ENCODE measurements at places on chromosomes 16 and 17.

DNA sequence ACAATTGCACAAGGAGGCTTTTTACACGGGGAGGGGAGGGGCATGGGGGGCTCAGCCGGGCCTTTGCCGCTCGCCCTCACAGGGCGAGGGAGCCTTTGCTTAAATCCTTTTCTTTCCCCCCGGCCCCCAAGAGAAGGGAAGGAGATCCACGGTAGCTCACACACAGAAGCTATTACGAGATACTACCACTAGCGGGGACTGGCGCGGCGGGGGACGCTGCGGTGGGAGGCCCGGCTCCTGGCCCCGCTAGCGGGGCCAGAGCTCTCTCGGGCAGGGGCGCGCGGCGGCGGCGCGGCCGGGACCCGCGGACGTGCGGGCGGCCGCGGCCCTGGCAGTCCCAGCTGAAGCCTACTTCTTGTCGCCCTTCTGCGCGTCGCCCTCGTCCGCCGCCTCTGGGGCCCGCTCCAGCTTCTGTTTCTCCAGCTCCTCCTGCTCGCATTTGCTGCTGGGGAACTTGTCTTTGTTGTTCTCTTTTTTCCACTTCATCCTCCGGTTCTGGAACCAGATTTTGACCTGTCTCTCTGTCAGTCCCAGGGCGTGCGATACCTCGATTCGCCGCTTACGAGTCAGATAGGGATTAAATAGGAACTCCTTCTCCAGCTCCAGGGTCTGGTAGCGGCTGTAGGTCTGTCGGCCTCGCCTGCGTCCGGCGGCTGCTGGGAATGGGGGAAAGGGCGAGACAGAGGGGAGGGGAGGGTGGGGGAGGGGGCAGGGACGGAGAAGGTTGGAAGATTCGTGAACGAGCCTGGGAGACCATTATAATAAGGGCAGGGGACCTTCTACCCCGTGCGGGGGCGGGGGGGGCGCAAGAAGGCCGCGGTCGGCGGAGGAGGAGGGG is 2.0 kb downstream of the HOXB8 start:
- no peak for DNase-seq

DNA sequence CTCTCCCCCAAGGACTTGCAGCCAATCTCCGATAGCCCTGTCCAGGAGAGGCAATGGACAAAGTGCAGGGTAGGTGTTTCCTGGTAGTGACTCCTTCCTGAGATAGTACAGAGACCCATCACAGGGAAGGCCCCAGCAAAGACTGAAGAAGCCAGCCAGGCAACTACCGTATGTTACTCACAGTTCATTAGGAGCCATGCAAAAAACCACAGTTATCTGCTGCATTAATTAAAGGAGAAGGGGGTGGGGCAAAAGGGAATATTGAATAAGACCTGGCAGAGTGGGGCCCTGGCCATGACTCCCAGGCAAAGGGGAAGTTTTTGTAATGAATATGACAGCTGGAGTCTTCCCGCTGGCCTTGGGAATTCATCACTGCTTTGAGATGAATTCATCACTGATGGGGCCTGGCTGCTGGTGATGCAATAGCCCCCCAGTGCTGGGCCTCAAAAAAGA is 2.5 kb upstream of the SLC13A2 start:
- no peak for DNase-seq

DNA sequence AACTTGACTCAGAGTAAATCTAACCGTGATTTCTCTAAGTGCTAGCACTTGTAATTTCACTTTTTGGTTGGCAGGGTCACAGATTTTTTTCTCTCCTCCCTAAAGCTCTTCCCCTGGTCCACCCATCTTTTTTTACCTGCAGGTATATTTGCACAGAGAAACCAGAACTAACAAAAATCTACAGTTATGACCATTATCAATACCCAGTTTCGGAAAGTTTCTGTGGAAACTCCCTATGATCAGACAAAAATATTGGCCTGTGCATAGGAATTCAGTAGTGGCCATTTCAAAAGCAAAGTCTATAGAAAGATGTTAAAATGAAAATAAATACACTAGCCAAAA is 62.4 kb upstream of the ATF7IP2 start:
- DNase-seq = no peak

DNA sequence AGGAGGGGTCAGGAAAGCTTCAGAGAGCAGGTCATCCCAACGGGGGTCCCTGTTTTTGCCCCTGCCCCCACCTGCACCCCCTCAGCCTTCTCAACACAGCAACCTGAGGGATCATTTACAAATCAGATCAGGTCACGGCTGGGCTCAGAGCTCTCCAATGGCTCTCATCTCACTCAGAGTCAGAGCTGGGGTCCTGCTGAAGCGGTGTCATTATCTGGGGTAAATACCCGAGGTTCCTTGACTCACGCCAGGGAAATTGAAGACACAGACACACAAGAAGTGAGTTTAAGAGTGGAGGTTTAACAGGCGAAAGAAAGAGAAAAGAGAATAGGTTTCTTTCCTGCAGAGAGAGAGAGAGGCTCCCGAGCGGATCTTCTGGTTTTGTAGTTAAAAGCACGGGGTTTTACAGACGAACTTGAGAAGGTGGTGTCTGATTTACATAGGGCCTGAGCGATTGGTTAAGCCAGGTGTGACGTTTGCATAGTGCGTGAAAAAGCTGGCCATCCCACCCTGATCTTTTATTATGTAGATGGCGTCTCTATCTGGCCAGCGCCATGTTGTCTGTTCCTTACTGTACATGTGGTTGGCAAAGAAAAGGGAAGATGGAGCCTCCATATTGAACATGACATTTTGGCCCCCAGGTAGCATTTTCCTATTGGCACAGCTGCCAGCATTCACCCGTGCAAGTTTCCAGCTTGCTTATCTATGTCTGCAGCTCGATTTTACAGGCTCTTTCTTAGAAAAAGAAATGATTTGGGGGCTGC is 51.4 kb downstream of the WSB1 start:
- DNase-seq = no peak

GRCh38 chr17:42429726-42430447 is 6.8 kb upstream of the CAVIN1 start:
- no peak for DNase-seq

GRCh38 chr16:48451323-48451722 is 66.1 kb upstream of the SIAH1 start:
- no peak for DNase-seq

DNA sequence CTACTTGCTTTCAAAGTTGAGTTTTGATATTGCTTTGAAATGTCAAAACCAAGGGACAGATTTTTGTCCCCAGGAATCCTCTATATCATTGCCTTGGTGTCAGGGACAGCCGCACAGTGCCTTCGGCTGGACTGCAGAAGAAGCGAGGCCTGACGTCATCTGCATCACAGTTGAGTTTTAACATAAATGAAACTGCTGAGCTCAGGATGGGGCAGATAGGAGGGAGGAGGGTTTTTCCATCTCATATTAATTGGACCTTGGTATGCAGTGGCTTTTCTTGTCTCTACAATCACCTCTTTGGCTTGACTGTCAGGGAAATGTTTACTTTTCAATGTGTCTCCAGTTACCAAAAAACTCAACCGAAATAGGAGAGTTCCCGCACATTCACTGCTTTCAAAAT is 111.3 kb downstream of the AATF start:
- no peak for DNase-seq

- DNase-seq = no peak
Measured at GRCh38 chr16:55543472-55543871, 23.0 kb upstream of the CAPNS2 start.

DNA sequence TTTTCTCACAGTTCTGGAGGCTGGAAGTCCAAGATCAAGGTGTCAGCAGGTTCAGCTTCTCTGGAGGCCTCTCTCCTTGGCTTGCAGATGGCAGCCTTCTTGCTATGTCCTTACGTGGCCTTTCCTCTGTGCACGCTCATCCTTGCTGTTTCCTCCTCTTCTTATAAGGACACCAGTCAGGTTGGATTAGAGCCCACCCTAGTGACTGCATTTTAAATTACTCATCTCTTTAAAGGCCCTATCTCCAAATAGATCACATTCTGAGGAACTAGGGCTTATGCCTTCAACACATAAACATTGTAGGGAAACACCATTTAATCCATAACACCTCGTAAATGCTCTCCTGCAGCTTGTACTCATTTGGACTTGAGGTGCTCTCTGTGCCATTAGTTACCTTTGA is 36.3 kb downstream of the DHRS7C start:
- DNase-seq = no peak

DNA sequence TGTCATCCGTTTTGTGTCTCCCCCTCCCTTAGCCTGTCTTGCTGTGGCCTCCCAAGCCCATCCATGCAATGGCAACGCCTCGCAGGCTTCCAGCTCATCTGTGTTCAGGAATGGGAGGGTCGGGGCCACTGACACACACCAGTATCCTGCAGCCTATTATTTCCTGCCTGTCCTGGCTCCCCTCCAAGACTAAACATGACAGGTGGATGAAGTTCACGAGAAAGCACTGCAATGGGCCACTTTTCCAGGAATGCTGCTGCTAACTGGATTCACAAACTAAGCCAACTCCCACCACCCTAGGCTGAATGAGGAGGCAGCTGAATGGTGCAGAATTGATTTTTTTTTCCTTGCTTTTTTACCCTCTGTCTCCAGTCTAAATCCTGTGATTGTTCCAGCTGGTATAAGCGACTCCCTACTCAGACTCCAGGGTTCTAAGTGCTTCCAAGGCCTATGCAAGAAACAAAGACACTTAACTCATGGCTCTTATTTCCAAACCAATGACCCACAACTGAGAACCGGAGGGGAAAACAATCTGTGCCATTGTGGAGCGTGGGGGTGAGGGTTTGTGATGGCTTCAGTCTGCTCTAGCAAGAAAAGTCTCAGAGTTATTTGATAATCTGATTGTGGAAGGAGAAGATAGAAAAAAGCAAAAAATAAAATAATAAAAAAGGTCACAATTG is 23.3 kb downstream of the TMEM100 start:
- no peak for DNase-seq

GRCh38 chr17:21549107-21549687 is 143.1 kb upstream of the KCNJ18 start:
- DNase-seq = peak; percentile 50

- no peak for DNase-seq
Measured at GRCh38 chr17:58334256-58334655, 5.7 kb upstream of the TSPOAP1 start.

- DNase-seq = no peak
Measured at GRCh38 chr16:78372277-78372676, 272.8 kb downstream of the WWOX start.

DNA sequence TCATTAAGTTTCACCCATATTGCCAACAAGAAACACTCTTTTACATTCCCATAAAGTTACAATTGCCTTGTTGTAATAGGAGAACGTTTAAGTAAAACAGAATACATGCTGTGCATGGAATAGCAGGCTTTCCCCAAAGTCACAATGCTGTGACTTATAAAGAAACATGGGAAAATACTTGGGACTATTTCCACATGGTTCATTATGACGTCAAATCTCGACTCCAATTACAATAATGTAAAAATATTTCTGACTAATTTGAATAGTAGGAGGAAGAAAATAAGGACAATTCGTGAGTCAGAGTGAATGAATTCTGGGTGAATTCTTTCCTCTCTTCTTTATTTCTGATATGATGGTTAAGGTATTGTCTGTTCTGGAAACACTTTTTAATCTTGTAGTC is 52.8 kb downstream of the CDH11 start:
- DNase-seq = no peak

DNA sequence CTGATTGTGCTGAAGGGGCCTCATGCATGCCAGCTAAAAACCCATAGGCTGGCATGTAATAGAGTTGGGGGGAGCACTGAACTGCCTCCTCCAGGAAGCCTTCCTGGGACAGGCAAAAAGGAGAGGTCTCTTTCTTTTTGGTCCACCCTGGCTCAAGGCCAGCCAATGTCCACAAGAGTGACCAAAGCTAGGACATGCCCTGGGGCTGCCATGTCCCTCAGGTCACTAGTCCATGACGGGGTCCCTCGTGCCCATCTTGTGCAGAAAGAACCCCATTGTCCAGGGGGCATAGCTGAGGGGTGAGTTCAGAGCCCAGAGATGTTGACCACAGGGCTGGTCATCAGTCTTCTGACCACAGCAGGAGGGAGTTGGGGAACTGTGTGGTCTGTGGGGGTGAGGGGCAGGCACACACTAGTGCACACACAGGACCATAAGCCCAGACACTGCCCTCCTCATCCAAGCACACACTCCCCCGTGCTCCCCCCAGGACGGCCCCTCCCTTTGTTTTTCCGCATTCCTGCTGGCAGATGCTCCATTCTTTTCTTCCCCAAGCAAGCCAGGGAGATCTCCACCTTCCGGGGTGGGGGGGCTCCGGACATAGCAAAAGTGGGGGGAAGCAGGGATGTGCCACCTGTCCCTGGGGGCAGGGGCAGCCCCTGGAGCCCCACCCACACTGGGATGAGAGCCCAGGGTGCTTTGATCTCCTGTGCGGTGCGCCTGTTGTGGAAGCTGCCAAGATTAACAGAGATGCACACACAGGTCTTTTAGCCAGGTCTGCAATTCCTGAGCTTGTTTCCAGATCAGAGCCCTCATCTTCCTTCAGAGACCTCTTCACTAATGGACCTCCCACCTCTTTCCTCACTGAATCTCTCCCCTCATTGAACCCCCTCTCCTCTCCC is 25.2 kb upstream of the PHB1 start:
- DNase-seq = no peak

- peak; percentile 59 for DNase-seq
Measured at GRCh38 chr16:700684-701584, 4.7 kb downstream of the FBXL16 start.

- no peak for DNase-seq
Measured at GRCh38 chr17:36578671-36579070, 13.0 kb upstream of the DHRS11 start.
